ENCODE measurements at places on chromosomes 2 and 18. TPM values are rescaled to one million over a fixed set of nuclear protein-coding genes. Genes with fewer than 3 reads are reported as not detected.

The GAL3ST2 gene
- polyA plus RNA-seq, result 0.03 TPM

GRCh38 chr2:137467246-137467862, 496.9 kb upstream of the HNMT start:
- DNase-seq, result no peak
- H3K27me3 ChIP-seq, result no peaks in the 10 kb centered on the region
- no peaks in the 10 kb centered on the region for H3K4me1 ChIP-seq
- H3K4me3 ChIP-seq, result no peak overlapping the region
- H3K36me3 ChIP-seq, result no peaks in the 10 kb centered on the region

The MOGAT1 gene
- 0.30 TPM for polyA plus RNA-seq

DNA sequence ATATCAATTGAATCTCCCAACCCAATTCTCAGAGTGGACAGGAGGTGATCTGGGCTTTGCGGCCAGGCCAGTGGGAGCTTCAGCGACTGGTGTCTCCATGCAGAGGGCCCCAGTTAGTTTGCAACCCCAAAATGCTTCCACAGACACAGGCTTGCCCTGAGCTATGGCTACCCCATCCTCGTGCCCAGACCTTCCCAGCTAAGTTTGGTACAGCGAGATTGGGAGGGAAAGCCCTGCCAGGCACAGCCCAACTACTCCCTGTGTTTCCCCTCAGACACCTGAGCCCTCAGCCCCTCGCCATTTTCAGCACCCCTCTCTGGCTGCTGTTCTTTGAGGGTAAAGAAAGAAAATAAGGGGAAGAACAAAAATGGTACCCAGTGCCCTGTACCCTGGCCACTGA, 142.9 kb downstream of the TNS1 start:
- DNase-seq, result no peak
- H3K27me3 ChIP-seq, result no peaks in the 10 kb centered on the region
- peaks cover 58% of the 10 kb centered on the region for H3K36me3 ChIP-seq
- no peak overlapping the region for H3K27ac ChIP-seq
- no peak overlapping the region for H3K4me3 ChIP-seq
- peaks cover 3% of the 10 kb centered on the region for H3K4me1 ChIP-seq

The SLC9A2 gene
- polyA plus RNA-seq, result 0.01 TPM

GRCh38 chr2:121286506-121286905, 1.5 kb upstream of the TFCP2L1 start:
- no peaks in the 10 kb centered on the region for H3K36me3 ChIP-seq
- peaks cover 12% of the 10 kb centered on the region for H3K4me1 ChIP-seq
- no peak overlapping the region for H3K4me3 ChIP-seq

DNA sequence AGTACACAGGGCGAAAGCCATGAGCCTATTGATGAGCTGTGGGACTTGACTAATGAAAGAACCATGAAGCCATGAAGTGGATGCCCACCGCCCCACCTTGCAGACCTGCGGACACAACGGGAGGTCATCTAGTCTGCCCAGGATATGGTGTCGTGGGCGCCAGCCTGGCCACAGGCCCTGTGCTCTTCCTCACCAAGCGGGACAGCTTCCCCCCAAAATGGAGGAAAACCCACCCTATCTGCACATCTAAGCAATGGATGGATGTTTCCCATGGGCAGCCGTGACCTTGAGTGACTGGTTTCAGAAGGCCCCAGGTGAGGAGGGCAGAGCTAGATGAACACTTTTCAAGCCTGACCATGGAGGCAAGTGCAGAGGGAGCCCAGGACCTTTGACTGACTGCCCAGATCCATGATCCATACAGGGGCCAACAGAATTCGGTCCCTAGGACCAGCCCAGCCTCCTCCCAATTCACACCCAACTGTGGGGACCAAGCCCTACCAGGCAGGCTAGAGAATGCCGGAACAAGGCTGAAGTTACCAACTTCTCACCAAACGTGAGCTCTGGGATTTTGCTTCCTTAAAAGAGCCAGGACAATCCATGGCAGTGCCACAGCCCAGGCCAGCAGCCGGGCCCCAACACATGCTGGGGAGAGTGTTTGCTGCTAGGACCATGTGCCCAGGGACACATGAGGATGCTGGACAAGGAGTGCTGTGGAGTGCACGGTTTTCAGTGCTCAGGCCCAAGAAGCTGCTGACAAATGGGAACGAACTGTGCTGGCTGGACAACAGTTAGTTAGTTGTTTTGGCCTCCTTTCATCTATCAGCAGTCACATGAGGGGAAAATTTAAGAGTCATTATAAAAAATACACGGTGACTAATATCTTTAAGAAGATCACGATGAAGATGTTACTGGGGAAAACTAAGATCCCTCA, 249.4 kb downstream of the HDAC4 start:
- no peak overlapping the region for H3K27ac ChIP-seq
- H3K36me3 ChIP-seq, result peaks cover 52% of the 10 kb centered on the region
- no peak for DNase-seq
- H3K4me3 ChIP-seq, result no peak overlapping the region
- no peaks in the 10 kb centered on the region for H3K4me1 ChIP-seq

The EFHD1 gene
- polyA plus RNA-seq, result 6.7 TPM

The TRIB2 gene
- polyA plus RNA-seq, result 9.0 TPM

GRCh38 chr2:109331081-109331480, 202.1 kb downstream of the SH3RF3 start:
- H3K36me3 ChIP-seq, result no peaks in the 10 kb centered on the region
- no peak for DNase-seq
- no peak overlapping the region for H3K27ac ChIP-seq
- no peaks in the 10 kb centered on the region for H3K27me3 ChIP-seq

GRCh38 chr2:128365217-128365905, 46.7 kb upstream of the HS6ST1 start:
- H3K27ac ChIP-seq, result no peak overlapping the region
- H3K4me3 ChIP-seq, result no peak overlapping the region
- H3K4me1 ChIP-seq, result no peaks in the 10 kb centered on the region
- no peak for DNase-seq

DNA sequence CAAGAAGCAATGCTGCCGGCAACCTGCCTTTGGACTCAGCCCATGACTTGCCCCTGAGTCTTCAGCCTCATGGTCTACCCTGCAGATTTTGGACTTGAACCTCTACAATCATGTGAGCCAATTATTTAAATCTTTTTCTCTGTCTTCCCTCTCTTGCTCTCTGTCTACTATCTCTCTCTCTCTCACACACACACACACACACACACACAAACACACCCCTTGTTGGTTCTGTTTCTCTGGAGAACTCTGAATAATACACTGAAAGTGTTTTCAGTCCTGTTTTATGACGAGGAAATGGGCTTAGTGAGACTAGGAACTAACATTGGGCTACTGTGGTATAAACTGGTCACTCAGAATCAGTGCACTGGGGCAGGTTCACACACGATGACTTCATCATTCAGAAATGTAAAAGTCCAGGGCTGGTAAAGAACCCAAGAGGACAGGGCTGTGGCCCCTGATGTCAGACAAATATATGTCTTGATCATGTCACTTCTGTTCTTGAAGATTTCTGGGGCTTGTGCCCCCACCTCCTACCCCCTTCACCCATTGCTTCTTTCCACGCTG, 266.1 kb upstream of the SIX2 start:
- H3K36me3 ChIP-seq, result no peaks in the 10 kb centered on the region
- no peak overlapping the region for H3K27ac ChIP-seq
- no peaks in the 10 kb centered on the region for H3K27me3 ChIP-seq
- no peak for DNase-seq

The ACMSD gene
- polyA plus RNA-seq, result 81.7 TPM

The BOD1L2 gene
- polyA plus RNA-seq, result not detected

DNA sequence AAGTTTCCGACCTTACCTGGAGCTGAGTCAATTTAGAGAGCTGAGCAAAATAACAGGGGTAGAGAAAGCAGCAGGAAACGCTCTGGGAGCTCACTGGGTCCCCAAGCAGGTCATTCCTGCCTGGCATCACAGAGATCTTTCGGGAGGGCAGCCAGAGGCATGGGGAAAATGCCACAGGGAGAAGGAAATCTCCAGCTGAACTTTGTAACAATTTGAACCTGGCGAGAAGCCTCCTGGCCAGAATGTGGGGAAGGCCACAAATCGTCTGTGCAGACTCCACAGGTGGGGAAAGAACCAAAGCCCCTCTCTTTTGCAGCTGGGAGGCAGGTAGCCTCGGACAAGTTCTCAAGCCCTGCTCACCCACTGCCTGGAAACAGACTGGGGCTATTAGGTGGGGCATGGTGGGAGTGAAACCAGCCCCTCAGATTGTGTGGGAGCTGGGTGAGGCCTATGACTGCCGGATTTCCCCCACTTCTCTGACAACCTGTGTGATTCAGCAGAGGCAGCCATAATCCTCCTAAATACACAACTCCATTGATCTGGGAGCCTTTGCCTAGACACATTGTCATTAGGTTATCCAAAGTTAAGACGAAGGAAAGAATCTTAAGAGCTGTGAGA, 53.9 kb downstream of the INO80D start:
- DNase-seq, result no peak
- no peaks in the 10 kb centered on the region for H3K27me3 ChIP-seq
- H3K4me3 ChIP-seq, result no peak overlapping the region
- no peak overlapping the region for H3K27ac ChIP-seq
- peaks cover 13% of the 10 kb centered on the region for H3K36me3 ChIP-seq

DNA sequence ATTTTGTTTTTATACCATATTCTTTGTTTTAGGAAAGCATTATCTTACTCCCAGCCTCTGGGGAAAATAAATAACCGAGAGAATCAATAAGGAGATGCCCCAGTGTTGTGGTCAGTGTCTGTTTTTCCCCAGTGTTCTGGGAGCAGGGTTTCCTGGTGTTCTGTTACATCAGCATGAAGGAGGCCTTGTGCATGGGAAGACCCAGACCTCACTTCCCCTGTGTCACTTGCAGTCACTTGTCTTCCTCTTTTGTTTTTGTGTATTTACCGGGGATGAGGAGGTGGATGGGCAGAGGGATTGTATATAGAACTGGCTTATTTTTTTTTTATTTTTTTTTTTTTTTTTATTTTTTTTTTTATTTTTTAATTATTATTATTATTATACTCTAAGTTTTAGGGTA, 45.0 kb upstream of the MGAT5 start:
- no peaks in the 10 kb centered on the region for H3K4me1 ChIP-seq
- no peaks in the 10 kb centered on the region for H3K36me3 ChIP-seq
- no peak for DNase-seq
- no peak overlapping the region for H3K4me3 ChIP-seq
- H3K27me3 ChIP-seq, result no peaks in the 10 kb centered on the region

DNA sequence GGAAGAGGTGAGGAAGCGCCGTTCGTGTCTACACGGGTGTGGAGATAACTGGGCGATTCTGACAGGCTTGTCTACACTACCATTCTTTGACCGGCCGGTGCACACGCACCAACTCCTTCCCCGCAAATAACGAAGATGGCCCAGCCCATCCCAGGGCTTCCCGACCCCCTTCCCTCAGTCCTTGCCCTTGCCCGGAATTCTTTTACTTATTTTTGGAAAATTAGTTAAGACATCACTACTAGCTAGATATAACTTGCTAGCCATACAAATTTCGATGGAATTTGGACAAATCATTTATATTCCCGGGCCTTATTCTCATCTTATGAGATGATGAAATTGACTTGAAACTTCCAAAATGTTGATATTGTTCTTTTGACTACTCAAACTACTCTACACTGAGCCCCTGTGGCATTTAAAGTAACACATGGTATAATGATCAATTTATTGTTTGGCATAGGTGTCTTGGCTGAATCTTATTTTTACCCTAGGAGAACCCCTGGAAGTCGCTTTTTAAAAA, 1.3 kb downstream of the ERICH2 start:
- no peaks in the 10 kb centered on the region for H3K36me3 ChIP-seq
- no peak for DNase-seq
- peaks cover 4% of the 10 kb centered on the region for H3K4me1 ChIP-seq
- peak overlapping the region; percentile 92 for H3K4me3 ChIP-seq

The CCL20 gene
- polyA plus RNA-seq, result 0.36 TPM

Data from liver (tissue), 10 donors.